ENCODE measurements at places on chromosomes 4 and X.

DNA sequence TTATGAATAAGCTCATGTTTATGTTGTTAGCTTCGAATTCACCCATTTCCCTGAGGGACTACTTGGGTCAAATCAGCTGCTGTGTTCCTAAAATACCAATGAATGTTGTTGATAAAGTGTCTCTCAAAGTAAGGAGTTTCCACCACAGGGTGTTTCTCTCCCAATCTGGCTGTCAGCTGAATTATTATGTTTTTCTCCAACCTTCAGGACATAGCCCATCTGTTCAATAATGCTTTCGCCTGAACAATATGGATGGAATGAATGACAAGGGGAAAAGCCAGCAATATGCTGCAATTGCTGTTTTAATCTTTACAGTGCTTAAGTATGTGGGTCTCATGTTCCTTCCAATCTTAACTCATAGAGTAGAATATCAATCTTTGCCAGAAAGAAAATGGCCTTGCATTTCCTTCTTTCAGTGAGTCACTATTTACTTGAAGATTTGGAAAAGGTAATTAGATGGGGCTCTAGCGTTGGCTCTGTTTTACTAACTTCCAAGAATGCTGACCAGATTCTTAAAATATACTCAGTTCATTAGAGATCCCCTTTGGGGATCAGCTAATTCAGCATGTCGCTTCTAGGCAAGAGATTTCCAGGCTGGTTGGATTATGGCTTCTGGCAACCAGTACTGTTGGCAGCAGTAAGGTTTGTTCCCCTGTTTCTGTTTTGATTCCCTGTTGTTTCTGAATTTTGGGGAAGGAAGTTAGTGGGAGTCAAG lies 410.5 kb downstream of the PPP3CA start:
- no peak for DNase-seq

GRCh38 chr4:140523370-140523856 lies 555 bp upstream of the ELMOD2 start:
- no peak for DNase-seq

DNA sequence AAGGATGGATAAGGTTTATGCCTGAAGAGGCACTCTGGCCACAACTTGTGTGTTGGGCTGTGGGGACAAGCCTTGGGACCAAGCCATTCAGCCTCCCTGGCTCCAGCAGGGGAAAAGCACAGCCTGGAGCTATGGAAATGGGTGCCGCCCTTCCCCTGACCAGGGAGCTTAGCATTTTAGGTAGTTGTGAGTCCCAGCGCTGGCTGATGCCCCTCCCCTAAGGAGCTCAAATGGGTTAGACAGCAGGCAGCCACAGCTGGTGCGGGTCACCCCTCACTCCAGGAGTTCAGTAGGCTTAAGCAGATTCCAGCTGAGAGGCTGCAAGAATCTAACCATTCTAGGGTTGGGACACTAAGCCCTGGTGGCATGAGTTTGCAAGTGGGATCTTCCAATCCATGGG lies 172.9 kb downstream of the KCNIP4 start:
- no peak for DNase-seq

- no peak for DNase-seq
Observed at GRCh38 chr4:114264877-114265291, 285.4 kb upstream of the ARSJ start.

DNA sequence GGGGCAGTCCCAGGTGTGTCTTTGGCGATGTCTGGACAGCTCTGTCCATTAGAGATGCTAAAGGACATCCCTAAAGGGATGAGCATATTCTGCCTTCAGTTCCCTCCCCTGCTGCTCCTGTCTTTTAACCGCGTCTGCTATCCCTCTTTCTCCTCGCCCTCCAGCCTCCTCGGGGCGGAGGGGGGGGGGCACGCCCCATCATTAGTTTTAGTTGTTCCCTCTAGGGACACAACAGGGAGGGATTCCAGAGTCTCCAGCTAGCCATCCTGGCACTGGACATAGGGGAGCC lies 1.1 kb downstream of the MSL3 start:
- no peak for DNase-seq

DNA sequence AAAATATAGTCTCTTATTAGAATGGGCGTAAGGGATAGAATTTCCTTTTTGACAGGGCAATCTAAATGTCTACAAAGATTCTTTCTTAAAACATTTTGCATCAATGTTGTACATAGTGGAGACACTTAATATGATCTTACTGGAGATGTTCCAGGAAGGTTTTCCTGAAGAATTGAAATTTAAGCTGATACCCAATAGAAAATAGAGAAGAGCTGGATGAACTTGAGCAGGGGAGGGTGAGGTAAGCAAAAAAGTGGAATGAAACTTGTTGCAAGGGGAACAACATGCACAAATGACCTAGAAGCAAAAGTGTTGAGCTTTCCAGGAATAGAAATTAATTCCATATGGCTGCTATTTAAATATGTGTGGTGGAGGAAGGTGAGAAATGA lies 19.7 kb downstream of the SLAIN2 start:
- no peak for DNase-seq

- DNase-seq = no peak
Observed at GRCh38 chr4:155106629-155107028, 101.8 kb upstream of the NPY2R start.

GRCh38 chr4:188822698-188823097 lies 683.5 kb downstream of the TRIML1 start:
- no peak for DNase-seq

GRCh38 chr4:139889264-139889663 lies 223.6 kb downstream of the MGST2 start:
- no peak for DNase-seq

GRCh38 chr4:158704274-158704673 lies 18.9 kb downstream of the PPID start:
- DNase-seq = no peak

GRCh38 chr4:74933562-74934015 lies 673 bp downstream of the PARM1 start:
- DNase-seq = no peak

GRCh38 chr4:129218360-129218759 lies 122.4 kb downstream of the C4orf33 start:
- DNase-seq = no peak

DNA sequence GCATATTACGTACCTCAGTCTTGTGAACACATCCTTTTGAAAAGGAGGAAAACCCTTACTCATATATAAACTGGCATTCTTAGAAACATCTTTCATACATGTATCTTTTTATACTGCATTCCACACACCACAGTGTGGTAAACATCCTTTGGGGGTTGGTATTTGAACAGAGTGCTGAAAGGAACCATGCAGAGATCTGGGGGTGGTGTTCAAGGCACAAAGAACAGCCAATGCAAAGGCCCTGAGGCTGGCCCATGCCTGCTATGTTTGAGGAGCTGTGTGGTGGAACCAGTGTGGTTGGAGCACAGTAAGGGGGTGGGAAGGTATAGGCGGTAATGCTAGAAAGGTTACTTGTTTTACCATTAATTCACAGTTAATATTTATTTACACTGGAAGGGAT lies 2.0 kb downstream of the ELK1 start:
- no peak for DNase-seq

- DNase-seq = no peak
Observed at GRCh38 chr4:67721770-67722597, 21.0 kb upstream of the UBA6 start.

DNA sequence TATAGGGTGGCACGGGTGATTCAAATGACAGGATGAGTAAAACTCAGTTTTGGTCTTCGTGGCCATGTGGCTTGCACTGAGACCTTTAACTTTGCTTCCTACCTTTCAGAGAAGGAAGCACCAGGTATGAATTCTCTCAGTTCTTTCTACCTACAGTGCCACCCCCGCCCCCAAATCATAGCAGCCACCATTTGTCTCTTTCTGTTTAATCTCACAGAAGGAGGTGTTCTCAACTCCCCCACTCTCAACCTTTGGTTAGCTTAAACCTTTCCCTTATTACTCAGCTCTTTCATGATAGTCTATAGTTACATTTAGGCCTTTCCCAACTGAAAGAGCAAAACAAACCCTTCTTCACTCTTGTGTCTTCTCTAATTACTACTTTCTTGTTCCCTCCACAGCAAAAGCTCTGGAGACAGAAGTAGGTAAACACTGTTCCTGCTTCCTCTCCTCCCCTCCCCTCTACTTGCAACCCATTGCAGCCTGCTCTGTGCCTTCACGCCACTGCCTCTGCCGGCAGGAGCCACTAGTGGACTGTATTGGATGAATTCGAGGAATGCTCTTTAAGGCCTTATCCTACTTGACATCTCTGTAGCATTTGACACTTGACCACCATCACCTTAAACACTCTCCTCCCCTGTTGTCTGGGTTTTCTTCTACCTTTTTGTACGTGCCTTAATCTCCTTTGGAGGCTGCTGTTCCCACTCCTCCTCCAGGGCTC lies 123.7 kb downstream of the AFF1 start:
- no peak for DNase-seq

GRCh38 chr4:111707491-111707890 lies 437.8 kb upstream of the FAM241A start:
- DNase-seq = no peak

DNA sequence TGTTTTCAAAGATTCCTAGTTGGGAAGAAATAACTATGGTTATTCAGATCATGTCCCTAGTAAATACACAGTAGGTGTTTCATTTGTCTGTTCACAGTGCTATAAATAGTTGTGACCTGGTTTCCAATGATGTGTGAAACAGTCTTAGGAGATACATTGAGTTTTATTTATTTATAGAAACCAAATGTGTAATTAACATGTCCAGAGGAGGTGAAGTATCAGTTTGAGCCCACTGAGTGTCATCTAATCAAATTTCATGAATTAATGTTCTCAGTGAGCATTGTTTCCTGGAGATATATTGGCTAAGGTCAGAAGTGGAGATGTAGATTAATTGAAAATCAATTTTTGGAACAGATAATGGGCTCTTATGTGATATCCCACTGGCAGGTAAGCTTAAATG lies 996.3 kb downstream of the FSTL5 start:
- DNase-seq = no peak

DNA sequence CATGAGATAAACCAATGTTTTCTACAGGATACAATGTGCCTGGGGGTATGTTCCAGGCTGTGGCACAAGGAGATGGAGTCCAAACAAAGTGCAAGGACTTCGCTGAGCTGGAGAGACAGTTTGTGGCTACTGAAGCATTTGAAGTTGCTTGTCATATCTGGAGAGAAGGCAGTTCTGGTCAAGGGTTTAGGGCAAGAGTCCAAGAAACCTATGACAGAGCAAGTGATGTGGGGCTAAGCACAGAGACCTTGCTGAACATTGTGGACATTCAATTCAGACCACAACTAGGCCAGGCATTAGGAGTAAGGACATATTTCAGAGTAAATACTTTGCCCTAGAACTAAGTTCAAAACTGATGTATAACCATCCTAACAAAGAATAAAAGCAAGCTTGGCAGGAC lies 34.8 kb downstream of the MAGED4B start:
- DNase-seq = no peak

- no peak for DNase-seq
Observed at GRCh38 chr4:146255874-146256273, 41.5 kb downstream of the REELD1 start.

Measured in CMK (cell line).